ENCODE measurements at places on chromosomes 7 and 10.

DNA sequence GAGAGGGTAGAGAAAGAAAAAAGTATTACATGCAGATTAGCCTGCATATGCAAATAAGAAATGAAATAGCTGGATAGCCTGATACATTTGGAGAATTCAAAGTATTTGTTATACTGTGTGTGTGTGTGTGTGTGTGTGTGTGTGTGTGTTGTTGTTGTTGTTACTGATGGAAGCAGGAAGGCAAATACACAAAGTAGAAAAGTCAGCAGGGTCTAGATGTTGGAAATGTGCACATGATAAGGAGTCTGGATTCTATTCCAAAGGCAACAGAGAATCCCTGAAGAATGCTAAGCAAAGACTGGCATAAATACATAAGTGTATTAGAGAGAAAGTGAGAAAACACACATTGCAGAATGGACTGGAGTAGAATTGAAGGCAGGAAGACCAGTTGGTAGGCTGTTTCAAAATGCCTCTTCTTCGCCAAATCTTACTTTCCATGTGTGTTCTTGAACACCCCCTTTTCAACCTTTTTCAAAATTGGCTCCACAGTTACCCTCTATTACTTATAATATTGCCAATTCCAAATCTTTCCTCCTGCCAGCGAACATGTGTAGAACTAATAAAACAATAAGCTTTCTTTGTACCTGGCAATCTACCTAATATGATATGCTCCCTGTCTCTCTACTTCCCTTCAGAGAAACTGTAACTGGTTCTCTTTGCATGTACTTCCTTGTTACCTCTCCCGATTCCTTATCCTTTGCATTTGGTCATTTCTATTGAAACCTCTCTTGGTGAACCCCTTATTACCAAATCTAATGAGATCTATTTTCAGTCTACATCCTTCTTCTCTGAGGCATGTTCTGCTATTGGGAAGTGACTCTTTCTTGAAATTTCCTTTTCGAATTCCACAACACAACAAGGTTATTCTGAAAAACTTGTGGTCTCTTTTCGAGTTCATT lies 6.2 kb downstream of the CPED1 start:
- DNase-seq, result no peak

- no peak for DNase-seq
These were observed 357.0 kb downstream of the FRMD4A start for GRCh38 chr10:13973742-13974141.

DNA sequence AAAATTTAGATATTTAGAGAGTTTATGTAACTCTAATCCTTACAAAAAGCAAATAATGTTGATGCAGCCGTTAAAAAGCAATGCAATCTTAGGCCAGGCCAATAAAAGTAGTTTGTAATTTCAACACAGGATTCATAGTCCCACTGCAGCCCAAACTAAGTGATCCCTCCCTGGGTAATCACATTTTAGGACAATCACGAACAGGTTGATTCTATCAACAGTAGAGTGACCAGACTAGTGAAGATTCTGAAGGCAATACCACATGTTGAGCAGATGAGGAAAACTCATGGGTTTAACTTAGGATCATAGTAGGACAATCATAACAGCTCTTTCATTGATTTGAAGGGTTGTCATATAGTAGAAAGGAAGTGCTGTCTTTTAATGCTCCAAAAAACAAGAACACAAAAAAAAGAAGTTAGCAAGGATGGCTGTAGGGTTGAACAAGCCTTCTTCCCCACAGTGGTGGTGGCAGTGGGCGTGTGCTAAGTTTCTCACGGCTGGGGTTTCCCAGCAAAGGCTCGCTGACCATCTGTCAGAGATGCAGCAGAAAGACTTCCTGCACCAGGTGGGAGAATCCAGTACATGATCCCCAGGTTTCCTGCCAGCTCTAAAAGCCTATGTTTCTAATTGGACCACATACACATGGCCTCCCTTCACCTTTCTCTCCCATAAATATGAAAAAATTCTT lies 212.2 kb downstream of the CHRM2 start:
- no peak for DNase-seq

DNA sequence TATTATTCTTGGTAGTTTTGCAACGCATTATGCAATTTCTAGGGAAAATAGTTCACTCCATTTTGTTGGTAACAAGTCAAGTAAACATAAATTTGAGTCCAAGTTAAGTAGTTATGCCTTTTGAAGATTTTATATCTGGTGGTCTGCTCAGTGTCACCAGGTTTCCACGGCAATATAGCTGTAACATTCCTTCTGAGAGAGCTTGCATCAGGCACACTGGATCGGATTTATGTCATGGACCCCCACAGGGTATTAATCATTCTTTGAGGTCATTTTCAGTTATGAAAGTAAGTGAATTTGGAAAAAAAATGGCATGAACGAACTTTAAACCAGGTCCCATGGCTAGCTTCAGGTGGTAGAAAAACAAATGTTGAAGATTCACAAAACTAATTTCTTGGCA lies 136.3 kb downstream of the POLR1F start:
- no peak for DNase-seq

- DNase-seq, result no peak
These were observed 109.9 kb downstream of the AHR start for GRCh38 chr7:17408245-17408903.

- DNase-seq, result peak; percentile 31
These were observed at the start of gene FGFBP3 for GRCh38 chr10:91909117-91909677. Gene FGFBP3 (minus strand): TSS chr10:91909486. CDS start chr10:91908969, 517 bp downstream.

- no peak for DNase-seq
These were observed 161.3 kb downstream of the CUX1 start for GRCh38 chr7:101978683-101979082.

DNA sequence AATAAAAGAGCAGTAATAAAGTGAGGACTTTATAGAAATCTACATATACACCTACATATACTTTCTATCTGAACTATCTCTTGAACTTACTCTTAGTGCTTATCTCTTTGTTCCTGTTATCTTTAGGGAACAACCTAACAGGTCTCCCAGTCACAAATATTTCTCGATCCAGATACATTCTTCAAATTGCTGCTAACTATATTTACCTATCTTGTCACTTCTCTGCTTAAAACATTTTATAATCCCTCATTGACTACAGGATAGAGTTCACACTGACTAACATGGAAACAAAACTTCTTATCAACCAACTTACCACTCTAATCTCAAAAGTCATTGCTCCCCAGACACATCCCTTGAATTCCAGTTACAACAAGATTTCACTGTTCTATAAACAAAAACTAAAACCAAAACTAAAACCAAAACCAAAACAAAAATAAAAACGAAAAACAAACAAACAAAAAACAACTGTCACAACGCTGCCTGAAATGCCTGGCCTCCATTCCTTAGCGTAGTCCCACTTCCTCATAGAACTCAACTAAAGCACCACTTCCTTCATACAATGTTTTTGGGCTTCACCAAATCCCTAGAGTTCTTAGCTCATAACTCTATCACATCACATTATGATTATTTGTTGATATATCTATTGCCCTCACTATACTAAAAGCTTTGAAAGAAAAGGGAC lies 134.7 kb downstream of the SEMA3D start:
- no peak for DNase-seq

GRCh38 chr7:159114096-159114495 lies 30.6 kb downstream of the VIPR2 start:
- no peak for DNase-seq

DNA sequence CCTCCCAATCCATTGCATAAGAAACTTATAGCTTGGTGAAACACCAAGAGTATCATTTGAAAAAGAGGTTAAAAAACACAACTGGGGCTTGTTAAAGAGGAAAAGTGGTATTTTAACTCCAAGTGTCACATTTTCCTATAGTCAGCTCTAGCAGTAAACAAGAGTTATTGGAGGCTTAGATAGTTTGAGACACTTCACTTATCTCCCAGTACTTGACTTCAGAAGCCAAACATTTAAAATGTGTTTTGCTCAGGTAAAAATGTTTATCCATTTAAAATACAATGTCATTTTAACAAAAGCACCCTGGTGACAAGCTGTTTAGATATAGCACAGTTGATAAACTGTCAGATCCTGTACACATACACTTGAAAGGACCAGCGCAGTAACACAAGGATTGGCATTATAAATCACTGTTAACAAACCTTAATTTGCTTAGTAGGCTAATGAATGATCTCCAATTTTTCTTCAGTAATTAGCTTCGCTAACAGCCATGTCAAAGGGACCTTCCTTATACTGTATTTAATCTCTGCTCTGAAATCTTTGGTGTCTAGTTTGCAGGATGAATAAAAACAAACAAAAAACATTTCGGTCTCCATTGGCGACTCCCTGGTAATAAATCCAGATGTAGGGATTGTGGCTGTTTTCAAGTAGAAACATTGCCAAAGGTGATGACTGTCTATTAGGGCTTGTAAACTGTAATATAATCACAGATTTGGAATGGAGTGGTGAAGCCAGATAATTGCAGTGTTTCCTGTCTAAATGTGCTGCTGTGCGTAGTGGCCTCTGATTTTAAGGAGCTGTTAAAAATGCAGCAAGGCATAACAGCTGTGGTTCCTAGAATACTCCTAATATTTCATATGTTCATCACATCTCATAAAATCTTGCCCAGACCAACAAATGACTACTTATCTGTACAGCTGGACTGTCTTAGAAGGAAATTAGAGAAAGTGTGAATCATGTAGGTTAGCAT lies 545.1 kb downstream of the AUTS2 start:
- no peak for DNase-seq

DNA sequence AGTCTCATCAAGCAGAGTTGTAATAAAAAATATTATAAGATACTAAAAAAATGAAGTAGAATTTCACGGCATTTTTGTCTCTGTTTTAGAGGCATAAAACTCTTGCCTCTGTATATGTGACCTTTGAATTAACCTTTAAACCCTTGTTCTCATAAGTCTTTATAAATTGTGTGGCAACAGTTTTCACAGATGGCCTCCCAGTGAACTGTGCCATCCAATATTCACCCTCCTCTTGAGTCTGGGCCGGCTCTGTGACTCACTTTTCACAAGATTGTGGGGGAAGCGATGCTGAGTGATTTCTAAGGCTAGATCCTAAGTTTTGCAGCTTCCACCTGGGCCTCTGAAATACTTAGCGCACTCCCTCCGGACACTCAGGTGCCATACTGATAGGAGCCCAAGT lies 4.6 kb upstream of the USP6NL start:
- DNase-seq, result no peak

- no peak for DNase-seq
These were observed 12.0 kb downstream of the INPP5F start for GRCh38 chr10:119737823-119738222.

DNA sequence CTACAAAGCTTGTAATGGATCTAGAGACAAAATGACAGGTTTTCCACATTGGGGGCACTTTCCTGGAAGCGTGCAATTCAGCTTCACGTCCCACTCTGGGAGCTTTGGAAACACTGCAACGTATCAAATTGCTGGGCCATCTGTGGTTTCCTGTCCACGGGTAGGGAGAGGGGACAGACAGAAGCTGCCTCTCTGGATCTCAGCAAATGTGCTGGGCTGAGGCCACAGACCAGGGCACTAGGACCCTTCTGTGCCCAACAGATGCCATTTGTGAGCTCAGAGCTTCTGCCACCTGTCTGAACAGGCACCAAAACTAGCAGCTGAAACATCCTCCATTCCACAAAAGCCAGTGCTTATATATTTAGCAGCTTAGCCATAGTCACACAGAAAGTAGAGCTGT lies 40.9 kb upstream of the FRMD4A start:
- no peak for DNase-seq

GRCh38 chr7:95440394-95441038 lies 5.7 kb upstream of the PON2 start:
- DNase-seq, result no peak

DNA sequence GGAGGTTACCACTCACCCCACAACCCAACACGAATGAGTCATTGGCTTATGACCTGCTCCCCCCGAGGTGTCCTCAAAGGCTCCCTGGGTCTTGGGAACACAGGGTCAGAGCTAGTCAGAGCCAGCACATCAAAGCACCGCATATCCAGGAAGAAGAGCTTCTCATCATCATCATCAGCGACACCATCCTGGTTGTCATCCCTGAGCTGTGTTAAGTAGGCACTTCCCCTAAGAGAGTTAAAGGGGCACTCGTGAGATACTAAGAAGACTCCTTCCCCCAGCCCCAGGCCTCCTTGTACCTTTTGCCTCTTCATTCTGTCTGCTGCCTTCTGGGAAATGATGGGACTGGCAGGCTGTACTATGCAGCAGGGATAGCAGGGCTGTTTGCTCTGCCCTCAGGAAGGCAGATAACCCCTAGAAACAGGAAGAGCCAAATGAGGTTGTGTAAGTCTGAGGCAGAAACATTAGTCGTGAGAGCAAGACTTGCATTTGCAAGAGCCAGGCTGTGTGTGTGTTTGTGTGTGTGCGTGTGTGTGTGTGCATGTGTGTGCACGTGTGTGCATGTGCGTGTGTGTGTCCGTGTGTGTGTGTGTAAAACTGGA lies 11.1 kb upstream of the CPA1 start:
- no peak for DNase-seq

DNA sequence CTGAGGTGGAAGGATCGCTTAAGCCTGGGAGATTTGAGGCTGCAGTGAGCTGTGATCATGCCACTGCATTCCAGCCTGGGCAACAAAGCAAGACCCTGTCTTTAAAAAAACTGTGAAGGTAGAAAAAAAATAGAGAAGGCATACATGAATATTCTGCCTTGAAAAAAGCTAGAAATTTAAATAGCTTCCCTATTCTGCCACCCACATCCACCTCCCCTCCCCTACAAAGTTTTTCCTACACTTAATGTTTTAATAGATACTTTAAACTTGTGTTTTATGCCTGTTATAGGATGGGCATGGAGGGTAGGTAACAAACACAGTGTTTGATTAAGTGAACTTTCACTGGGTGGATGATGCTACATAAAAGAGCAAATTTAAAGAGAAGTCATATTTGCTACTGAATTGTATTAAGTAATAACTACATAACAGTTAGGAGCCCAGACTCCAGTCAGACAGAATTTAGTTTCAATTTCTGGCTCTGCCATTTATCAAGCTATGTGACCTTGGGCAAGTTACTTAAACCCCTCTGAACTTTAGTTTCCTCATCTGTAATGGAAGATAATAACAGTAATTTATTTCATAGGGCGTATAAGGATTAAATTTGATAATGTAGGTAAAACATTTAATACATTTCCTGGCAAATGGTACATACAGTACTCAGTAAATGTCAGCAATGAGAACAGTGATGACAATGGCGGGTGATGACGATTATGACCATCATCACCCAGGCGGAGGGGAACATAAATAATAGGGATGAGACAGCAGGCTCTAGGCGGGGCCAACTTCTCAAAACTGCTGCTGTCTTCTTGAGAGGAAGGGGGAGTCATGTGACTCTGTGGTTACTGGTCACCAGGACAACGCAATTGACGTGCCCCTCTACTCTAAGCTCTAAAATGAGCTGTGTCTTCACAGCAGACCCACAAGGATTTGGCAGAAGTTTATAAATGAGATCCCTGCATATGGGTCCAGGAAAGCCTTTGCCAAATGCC lies 15.8 kb downstream of the DNMBP start:
- peak; percentile 26 for DNase-seq
